ENCODE measurements at places on chromosomes 4 and X.

DNA sequence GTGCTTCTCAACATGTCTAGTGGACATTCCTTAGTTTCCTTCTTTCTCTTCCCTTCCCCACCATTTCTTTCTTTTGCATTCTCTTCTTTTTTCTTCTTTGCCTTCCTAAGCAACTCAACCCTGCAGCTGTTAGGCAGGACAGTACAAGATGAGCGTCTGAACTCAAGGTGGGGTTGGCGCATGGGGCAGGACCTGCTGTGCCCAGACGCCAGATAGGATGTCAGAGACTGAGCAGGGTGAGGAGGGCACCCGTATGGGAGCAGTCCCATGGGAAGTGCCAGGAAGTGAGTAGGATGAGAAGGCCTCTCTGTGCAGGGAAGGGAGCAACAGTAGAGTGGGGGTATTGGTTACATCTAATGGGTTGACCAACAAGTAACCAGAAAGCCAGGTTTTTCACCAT, 38.1 kb upstream of the ZNF827 start:
- no peak for DNase-seq

- DNase-seq: no peak
These were observed 1.7 kb upstream of the GDI1 start for GRCh38 chrX:154435171-154435733.

DNA sequence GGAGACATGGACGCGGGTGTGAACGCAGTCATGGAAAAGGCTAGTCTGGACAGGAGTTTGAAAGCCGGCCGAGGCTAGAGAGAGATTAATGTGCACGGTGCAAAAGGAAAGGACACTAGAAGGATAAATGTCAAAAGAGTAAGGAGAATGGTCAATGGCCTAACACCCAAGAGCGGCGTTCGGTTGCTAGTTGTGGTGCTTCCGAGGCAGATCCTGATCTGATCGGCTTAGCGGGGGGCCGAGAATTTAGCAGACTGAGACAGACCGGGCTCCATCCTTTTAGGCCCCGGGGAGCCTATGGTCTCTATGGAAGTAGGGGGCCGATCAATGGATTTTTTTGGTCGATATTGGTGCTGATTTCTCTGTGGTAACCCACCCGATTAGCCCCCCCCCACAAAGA, 6.9 kb downstream of the GAGE10 start:
- DNase-seq: no peak

GRCh38 chr4:78612398-78613178, 61.0 kb downstream of the ANXA3 start:
- no peak for DNase-seq

- no peak for DNase-seq
These were observed 17.6 kb downstream of the HMX1 start for GRCh38 chr4:8854016-8854415.

DNA sequence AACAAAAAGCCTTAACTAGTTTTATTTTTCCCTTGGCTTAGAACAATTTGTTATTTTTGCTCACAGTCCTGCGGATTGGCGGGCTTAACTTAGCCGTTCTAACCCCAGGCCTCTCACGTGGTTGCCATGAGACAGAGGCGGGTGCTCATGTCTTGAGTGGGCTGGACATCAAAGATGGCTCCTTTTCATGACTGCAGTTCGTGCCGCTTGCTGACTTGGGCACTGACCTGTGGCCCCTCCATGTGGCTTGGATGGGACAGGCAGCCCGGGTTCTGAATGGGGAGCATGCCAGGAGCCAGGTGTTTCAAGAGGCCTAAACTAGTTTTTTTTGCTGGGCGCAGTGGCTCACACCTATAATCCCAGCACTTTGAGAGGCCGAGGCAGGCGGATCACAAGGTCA, 40.7 kb downstream of the CDS1 start:
- DNase-seq: no peak

- DNase-seq: no peak
These were observed 153.5 kb downstream of the SH3BGRL start for GRCh38 chrX:81355436-81355835.

DNA sequence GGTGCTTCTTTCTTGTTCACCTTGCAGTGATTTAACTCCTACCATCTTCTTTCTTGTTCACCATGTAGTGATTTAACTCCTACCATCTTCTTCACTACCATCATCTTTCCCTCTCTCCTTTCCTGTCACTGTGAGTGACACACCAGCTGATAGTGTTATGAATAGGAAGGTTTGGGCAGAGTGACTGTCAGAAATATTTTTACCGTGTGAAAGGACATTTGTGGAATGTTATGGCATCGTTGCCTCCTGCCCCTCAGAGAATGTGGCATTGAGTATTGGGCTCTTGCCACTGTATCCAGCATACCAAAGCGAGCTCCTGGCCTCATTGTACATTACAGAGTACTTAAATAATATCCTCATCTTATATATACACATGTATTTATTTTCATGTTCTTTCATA, 90.8 kb upstream of the AMOT start:
- no peak for DNase-seq

DNA sequence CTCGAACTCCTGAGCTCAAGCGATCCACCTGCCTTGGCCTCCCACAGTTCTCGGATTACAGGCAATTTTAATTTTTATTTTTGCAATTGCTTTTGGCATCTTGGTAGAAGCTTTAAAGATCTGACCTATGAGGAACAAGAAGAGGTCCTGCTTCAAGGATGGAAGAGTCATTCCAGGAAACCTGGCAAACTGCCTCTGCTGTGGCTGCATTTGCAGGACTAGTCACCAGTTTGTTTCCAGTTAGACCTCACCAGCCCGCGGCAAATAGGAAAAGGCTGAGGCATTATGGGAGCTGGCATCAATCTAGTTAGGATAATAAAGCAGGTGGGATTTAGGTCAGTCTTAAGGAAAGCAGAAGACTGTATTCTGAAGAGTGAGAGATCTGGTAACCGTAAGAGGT, 51.9 kb upstream of the LAS1L start:
- DNase-seq: no peak

GRCh38 chrX:47311932-47312774, 58.2 kb upstream of the ZNF157 start:
- peak; percentile 56 for DNase-seq

DNA sequence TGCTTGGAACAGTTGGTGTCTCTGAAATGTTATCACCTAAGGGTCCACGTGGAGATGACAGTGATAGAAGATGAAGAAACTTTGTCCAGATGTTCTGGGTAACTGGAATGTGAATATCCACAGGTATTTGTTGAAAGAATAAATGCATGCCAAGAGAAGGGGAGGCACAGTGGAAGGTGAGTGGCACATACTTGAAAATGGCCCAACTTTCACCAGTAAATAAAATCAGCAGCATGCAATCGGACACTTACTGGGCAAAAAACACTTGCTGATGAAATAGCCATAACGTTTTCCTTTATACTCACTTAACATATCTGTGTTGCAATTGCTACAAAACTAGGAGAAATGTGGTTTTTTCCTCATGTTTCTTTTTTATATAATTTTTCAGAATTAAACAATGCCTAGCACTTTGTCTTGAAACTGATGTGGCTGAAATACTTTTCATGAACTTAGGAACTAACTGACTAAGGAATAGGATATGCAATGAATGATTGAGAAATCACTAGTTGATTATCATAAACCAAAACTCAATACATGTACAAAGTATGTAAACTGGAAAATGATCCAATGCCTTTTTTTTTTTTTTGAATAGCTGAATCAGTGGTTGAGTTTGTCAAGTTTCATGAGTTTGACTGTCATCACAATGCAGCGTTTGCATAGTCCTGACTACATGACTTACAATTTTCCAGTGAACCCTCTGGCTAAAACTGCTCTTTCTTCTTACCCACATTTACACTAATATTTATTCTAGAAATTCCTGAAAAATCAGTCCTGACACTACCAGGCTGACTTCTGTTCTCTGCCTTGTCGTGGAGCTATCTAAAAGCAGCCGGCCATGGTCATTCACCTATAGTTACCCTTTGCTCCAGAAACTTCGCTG, 127.4 kb downstream of the CPE start:
- no peak for DNase-seq

DNA sequence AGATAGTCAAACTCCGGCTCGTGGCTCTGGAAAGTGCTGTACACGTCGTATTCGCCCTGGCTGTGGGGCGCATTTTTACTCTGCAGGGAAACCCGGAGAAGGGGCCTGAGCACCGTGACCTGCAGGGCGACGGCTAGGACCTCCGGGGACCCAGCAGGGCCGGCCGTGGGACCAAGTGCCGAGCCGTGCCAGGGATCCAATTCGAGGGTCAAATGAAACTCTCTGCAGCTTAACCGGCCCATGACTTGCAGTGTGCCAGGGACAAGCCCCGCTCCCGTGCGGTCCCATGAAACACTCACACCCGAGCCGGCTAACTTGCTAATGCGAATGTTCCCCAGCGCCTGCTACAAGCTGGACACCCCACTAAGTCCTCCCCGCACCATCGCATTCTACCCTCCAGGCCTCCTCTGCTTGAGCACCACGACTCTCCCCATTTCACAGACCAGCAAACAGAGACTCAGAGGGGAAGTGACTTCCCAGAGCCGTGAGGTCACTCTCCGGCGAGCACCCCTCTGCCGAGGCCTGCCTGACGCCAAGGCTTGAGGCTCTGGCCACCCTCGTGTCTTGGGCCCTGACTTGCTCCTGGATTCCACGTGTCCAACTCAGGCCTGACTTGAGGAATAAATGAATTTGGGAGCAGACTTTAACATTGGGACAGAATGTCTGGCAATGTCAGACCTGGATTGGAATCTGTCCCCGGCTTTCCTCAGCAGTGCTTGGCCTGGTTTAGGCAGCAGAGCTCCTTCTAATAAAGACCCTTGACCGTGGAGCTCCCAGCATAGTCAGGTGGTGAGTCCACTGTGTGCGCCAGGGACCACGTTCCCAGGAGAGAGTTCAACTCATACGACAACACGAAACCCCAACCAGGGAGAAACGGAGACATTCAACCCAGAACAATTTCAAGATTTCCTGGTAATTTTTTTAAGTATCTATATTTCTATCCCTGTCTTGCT, 93.6 kb downstream of the PPP2R2C start:
- no peak for DNase-seq

DNA sequence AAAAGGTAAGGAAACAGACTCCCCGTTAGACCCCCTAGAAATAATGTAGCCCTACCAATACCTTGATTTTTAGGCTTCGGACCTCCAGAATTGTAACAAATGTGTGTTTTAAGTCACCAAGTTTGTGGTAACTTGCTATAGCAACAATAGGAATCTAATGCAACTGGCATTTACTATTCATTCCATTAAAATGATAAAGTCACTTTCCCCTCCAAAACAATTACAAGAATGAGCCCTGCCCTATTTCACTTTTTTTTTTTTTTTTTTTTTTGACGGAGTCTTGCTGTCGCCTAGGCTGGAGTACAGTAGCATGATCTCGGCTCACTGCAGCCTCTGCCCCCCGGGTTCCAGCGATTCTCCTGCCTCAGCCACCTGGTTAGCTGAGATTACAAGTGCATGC, 3.5 kb upstream of the DDX60L start:
- DNase-seq: no peak

DNA sequence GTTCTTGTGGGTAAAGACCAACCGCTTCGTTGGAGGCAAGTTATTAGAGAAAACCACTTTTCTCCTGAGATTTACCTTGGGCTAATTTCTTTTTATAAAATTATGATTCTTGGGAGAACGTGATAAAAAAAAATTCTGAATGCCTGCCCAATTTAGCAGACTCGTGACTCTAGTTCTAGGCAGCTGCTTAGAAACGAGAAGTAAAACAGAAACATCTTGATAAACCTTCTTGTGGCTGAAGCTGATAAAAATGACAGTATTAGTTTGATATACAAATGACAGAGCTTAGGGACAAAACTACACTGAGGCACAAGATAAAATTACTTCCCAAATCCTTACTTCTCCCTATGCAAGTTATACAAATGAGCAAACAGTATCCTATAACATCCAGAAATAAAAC, 458.9 kb upstream of the TEX13C start:
- DNase-seq: no peak

DNA sequence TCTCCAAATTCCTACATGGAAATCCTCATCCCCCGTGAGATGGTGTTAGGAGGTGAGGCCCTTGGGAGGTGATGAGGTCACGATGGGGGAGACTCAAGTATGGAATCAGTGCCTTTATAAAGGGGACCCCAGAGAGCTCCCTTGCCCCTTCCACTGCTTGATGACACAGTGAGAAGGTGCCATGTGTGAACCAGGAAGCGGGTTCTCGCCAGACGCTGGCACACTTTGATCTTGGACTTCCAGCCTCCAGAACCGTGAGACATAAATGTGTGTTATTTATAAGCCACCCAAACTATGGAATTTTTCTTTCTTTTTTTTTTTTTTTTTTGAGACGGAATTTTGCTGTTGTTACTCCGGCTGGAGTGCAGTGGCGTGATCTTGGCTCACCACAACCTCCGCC, 237.6 kb downstream of the DHRSX start:
- DNase-seq: no peak

DNA sequence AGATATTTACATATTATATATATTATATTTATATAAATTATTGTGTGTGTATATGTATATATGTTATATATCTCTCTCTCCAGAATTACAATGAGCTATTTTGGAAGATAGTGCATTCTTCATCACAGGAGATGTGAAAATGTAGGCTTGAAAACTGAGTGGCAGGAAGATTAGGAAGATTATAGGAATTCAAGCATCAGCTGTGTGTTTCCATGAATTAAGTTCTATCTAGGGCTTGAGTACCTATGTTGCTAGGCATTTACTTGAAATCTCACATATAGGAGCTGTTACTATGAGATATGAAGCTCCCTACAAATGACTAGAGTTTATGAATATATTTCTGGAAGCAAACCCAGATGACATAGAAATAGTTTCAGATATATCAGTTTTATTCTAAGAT, 328.7 kb downstream of the EPHA5 start:
- DNase-seq: no peak

- DNase-seq: no peak
These were observed 54.7 kb downstream of the CNGA2 start for GRCh38 chrX:151789179-151789800.

DNA sequence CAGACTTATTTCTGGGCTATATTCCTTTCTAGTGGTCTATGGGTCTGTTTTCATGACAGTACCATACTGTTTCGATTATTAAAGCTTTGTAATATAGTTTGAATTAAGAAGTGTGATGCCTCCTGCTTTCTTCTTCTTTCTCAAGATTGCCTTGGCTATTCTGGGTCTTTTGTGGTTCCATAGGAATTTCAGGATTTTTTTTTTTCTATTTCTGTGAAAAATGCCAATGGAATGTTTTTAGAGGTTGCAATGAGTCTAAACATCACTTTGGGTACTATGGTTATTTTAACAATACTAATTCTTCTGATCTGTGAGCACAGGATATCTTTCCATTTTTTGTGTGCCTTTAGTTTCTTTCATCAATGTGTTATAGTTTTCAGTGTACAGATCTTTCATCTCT, 204.3 kb upstream of the HCCS start:
- DNase-seq: no peak

- no peak for DNase-seq
These were observed 212.4 kb upstream of the NEIL3 start for GRCh38 chr4:177097291-177097690.

- DNase-seq: no peak
These were observed 42.4 kb downstream of the CD99L2 start for GRCh38 chrX:150856101-150856500.

GRCh38 chrX:47483306-47484268, 565 bp upstream of the ZNF41 start:
- DNase-seq: no peak

Measured in NCI-H2227 treated with DMSO at 0.1 percent for 48 hours (cell line).